HAP-1 (cell line): ENCODE measurements at places on chromosomes 5 and 9.

GRCh38 chr5:38745836-38746732 lies 99.7 kb upstream of the OSMR start:
- no peak for DNase-seq

DNA sequence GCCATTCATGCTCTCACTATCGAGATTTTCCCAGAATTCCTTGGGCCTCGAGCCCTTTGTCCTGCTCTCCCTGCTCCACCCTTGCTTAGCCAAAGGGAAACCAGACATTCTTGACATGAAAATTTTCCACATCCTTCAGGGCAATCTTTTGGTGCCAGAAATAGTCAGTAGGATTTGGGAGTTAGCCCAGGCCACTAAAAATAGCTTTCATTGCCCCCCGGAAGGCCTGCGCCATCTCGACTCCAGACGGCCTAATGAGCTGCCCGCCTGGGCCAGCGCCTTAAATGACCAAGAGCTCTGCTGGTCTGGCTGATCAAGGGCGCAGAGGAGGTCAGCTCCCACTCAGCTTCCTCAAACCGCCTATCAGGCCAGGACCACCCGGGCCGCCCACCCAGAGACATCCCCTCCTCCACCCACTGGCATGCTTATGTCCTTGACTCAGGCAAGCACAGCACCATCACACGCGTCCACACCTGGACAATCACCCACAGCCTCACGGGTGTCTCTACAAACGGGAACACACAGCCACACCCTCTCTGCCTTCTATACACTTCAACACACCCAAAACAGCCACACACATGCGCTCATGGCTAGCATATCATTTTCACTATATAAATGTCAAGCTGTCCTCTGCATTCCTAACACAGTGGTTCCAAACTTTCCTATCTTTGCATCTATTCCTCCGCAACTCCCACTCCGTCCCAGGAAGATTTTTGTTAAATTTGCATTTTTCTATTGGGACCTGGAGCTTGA lies 20.9 kb downstream of the DUSP1 start:
- no peak for DNase-seq

GRCh38 chr9:99905833-99906402 lies 536 bp upstream of the STX17 start:
- no peak for DNase-seq

DNA sequence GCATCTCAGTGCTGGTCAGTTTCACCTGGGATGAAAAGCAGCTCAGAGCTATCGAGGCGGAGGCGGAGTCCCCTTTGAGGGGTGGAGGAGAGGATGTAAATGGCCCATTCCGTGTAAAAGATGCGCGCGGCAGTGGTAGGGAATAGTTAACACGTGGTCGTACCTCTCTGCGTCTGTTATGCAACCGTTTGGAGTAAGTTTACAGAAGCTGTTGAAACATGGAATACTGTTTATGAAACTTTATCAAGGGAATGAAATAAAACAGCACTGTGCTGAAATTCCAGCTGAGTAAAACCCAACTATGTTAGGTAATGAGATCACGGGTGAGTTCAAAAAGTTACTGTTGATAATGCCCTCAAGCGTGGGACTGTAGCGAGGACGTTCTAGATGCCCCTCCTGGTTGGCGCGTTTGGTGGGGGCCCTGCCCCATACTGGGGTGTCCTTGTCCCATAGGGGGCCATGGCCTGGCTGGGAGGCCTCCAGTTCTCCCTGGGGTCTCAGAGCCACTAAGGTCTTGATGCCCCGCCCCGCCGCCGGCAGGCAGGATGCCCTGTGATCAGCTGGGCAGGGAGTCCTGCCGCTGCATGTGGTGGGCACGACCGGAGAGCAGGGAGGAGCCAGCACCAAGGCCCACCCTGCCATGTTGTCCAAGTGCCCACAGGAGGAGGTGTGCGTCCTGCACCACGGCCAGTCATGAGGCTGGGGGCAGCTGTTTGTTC lies 90.9 kb downstream of the COL5A1 start:
- DNase-seq, result no peak

DNA sequence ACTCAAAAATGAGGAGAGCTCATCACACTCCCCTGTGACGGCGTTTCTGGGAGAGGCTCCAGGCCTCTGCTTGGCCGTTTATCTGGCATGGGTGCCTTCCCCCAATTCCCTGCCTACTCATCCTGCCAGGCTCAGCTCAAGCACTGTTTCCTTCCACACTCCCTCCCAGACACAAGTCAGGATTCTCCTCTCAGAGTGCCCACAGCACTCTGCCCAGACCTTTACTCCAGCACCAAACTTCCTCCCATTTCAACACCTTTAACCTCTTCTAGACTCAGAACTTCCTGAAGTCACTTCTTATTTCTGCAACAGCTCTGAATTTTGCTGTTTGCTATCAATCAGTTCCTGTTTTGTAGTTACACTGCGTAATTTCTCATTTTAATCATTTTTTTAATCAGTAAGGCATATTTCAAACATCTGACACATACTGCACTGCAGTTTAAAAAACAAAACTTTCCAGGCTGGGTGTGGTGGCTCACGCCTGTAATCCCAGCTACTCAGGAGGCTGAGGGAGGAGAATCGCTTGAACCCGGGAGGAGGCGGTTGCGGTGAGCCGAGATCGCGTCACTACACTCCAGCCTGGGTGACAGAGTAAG lies 16.0 kb downstream of the TRMO start:
- no peak for DNase-seq

- DNase-seq, result no peak
Measured at GRCh38 chr9:85427772-85428171, 314.0 kb downstream of the AGTPBP1 start.

DNA sequence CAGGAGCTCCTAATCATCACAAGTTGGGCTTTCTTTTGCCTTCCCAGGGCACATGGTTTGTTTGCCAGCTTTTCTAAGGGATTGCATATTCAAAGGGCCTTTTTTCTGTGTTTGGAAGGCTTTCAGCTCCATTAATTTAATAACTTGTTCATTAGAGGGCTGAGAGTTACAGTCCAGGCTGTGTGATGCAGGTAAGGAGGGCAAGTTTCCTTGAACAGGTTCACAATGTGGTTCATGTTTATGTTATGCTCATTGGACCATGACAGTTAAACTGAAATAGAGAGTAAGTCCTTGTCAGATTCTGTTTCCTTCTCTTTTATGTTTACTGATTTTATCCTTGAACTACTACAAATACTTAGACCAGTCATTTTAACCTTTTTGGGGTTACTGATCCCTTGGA lies 174.4 kb downstream of the MARCHF11 start:
- DNase-seq, result no peak

DNA sequence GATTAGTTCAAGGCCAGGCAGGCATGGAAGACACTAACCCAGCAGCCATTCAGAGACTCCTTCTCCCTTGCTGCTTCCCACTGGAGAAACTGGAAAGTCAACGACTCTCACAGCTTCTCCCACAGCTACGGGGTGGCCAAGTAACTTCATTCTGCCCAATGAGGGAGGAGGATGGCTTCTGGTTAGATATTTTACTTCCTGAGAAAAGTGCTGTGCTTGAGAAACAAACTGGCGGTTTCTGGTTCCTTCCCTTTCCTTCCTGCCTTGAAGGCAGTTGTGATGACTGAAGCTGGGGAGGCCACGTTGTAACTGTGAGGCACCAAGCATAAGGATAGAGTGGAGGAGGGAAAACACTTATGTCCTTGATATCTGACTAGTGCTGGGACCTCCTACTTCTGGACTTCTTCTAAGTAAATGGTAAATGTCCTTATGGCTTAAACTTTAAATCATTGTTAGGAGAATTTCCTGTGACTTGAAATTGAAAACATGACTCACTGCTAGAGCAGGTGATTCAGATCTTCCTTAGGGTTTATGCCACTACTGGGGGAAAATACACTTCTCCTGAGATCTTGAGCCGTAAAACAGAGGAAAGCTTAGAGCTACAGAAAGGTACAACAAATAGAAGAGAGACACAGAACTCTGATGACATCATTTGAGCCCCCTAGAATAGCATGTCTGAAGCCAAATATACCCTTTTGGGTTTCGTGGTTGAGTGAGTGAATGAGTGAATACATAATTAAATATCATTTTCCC lies 3.1 kb upstream of the GNPDA1 start:
- no peak for DNase-seq

- no peak for DNase-seq
Measured at GRCh38 chr5:157924931-157925729, 66.2 kb upstream of the CLINT1 start.

- DNase-seq, result no peak
Measured at GRCh38 chr9:8614926-8615440, 815.4 kb upstream of the DMAC1 start.

GRCh38 chr9:124869466-124869985 lies 7.6 kb downstream of the ARPC5L start:
- no peak for DNase-seq

DNA sequence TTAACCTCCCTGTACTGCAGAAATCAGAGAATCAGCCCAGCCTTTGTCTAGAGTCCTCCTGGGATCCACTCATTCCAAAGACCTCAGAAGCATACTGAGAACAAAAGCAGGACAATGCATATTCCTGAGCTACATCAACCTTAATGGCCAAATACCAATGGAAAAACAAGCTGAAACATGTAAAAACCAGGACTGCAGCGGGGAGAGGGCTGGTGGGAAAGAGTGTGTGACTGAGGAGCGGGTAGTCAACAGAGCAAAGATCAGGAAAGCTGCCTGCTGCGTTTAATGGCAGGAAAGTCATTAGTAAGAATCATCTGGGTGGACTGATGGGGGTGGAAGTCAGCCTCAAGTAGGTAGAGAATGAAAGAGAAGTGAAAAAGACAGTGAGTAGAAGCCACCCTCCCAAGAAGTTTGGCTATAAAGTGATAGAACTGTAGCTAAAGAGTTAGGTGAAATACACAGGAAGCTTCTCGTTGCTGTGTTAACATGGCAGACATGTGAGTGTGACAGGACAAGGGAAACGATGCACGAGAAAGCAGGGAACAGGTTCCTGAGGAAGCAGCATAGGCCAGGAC lies 88.1 kb downstream of the OTULIN start:
- no peak for DNase-seq

DNA sequence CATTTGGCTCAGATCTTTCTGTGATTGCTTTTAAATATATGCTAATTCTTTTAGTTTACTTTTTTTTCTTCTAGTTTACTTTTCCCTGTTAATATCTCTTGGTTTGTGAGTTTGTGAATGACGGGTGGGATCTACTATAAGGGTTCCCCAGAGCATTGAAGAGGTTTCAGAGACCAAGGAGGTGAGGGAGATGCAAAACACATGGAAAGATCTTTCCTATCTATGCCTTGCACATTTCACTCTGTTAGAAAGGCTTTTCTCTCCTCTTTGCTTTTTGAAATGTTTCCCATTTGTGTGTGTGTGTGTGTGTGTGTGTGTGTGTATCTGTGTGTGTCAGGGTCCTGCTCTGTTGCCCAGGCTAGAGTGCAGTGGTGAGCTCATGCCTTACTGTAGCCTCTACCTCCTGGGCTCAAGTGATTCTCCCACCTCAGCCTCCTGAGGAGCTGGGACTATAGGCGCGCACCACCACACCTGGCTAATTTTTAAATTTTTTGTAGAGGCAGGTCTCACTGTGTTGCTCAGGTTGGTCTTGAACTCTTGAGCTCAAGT lies 50.7 kb downstream of the CNTLN start:
- no peak for DNase-seq

GRCh38 chr9:116264361-116264760 lies 110.8 kb downstream of the PAPPA start:
- DNase-seq, result no peak

GRCh38 chr5:83527221-83527620 lies 55.7 kb downstream of the VCAN start:
- DNase-seq, result no peak

- no peak for DNase-seq
Measured at GRCh38 chr5:134576386-134577021, 51.0 kb downstream of the JADE2 start.

DNA sequence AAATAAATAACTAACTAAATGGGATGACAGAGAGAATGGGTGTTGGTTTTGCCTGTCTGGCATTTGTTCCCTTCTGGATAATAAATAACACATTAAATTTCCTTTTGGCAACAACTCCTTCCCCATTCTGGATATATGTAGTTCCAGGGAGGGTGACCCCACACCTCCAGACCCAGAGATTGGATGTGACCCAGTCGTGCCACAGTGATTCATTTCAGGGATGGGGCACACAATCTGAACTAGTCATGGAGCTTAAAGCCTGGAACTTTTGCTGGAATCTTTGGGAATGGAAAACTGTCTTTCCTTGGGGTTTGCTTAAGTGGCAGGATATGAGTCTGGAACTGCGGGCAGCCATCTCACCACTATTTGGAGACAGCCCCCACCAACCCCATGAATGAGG lies 11.3 kb downstream of the KLF9 start:
- no peak for DNase-seq

DNA sequence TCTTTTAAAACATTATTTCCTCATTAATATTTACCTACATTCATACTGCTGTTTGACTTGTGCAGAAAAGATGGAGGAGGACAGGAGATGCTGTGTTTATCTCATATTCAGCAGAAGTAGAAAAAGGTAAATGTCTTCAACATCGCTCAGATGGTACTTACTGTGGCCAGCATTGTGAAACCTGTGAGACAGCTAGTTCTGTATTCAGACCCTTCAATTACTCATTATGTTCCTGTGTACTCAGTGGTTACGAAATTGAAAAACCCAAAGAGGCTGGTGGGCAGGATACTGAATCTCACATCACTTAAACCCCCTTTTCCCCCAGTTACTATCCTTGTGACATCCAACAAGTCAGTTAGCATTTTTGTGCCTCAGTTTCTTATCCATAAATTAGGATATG lies 216.0 kb downstream of the KDM4C start:
- DNase-seq, result no peak

- no peak for DNase-seq
Measured at GRCh38 chr9:89171693-89172092, 6.9 kb downstream of the SHC3 start.
